Colonic mucosa (tissue), 4 donors: ENCODE measurements at places on chromosomes 16 and 17. TPM values are rescaled to one million over a fixed set of nuclear protein-coding genes. Genes with fewer than 3 reads are reported as not detected.

GRCh38 chr17:67959510-67959909 is 36.8 kb downstream of the C17orf58 start:
- H3K27me3 ChIP-seq, result no peaks in the 10 kb centered on the region
- H3K4me1 ChIP-seq, result no peaks in the 10 kb centered on the region
- H3K27ac ChIP-seq, result peak overlapping the region; percentile 26
- DNase-seq, result peak; percentile 56

DNA sequence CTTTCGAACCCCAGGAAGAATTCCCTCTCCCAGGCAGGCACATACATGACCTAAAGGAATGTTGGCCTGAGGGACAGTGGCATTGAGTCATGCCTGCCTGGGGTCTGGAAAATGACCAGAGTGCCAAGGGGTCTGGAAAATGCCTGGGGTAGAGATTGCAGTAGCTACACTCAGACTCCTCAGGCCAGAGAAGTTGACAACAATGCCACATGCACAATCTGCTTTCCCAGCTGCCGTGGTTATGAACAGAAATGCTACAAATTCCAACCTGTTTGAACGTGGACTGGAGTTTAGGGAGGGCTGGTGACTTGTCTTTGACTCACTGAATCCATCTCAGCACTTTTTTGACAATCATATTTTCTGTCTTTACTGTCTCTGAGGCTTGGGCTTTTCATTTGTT is 250.0 kb downstream of the ABCC12 start:
- no peaks in the 10 kb centered on the region for H3K4me1 ChIP-seq
- no peaks in the 10 kb centered on the region for H3K27me3 ChIP-seq
- no peak overlapping the region for H3K27ac ChIP-seq
- H3K4me3 ChIP-seq, result no peak overlapping the region
- H3K36me3 ChIP-seq, result no peaks in the 10 kb centered on the region

DNA sequence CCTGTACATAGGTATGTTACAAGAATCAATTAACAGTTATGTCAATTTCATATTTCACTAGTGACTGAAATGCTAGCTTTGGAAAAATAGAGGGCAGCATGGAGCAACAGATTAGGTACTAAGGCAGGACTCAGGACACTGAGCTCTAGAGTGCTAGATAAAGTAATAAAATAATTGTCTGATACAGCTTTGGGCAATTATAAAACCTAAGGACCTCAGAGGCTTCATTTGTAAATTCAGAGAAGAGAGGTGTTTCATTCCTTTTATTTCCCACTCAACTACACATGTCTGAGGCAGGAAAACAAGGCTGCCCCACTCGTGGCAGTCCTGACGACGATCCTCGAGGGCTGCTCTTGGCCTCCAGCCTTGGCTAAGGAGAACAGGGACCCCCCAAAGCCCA is 81.5 kb downstream of the CA4 start:
- H3K4me3 ChIP-seq, result no peak overlapping the region
- H3K27me3 ChIP-seq, result no peaks in the 10 kb centered on the region
- H3K27ac ChIP-seq, result no peak overlapping the region
- no peak for DNase-seq

DNA sequence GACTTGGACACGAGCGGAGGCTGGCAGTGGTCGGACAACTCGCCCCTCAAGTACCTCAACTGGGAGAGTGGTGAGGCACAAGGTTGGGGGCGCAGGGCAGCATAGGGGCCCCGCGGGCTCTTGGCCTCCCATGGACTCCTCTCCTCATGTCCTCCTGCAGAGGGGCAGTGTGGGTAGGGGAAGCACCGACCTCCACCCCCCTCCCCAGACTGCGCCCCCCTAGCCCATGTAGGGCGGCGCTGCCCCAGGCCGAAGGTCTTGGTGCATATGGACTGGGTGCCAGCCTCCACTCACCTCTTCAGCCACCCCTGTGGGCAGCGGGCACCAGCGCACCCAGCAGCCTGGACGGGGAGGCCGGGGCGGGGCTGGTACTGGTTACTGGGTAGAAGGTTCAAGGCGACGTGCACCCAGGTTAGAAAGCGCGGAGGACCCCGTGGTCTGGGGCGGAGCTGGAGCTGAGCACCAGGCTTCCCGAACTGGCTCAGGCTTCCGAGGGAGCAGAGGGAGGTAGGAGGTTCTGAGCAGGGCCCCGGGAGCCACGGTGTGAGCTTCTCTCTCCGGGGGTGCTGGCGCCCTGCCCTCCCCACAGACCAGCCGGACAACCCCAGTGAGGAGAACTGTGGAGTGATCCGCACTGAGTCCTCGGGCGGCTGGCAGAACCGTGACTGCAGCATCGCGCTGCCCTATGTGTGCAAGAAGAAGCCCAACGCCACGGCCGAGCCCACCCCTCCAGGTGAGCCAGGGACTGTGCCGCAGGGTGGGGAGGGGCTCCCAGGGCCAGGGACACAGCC is 39.5 kb downstream of the MRC2 start:
- peaks cover 1% of the 10 kb centered on the region for H3K4me1 ChIP-seq
- no peak overlapping the region for H3K4me3 ChIP-seq
- no peak for DNase-seq
- H3K36me3 ChIP-seq, result no peaks in the 10 kb centered on the region
- no peaks in the 10 kb centered on the region for H3K27me3 ChIP-seq
- H3K27ac ChIP-seq, result no peak overlapping the region

DNA sequence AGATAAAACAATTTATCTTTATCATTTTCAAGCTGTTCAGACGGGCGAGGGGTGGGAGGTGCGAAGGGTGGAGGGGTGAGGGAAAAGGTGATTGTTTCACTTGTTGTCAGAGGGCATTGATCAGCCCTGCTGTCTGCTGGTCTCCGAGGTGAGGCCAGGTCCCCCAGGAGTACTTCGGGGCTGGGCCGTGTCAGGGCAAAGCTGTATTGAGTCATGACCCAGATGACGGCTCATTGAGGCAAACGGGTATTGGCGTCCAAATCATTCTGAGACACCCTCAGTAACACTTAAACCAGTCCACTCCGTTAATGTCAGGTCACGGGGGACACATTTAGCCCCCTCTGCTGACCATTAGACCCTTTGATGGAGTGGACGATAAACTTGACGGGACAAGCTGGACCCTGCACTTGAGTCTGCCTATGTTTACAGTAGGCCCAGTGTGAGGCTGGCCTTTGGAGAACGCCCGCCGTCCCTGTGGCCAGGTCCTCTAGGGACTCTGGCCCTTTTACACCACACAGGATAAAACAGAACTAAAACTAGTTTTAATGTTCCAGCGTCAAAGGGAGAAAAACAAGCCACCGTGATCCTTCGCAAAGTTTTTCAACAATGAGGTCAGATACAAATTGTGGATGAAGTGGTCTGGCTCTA is 502.2 kb upstream of the ZFHX3 start:
- no peaks in the 10 kb centered on the region for H3K4me1 ChIP-seq
- no peaks in the 10 kb centered on the region for H3K36me3 ChIP-seq
- H3K27me3 ChIP-seq, result no peaks in the 10 kb centered on the region
- H3K27ac ChIP-seq, result no peak overlapping the region

GRCh38 chr17:72004011-72004427 is 116.8 kb upstream of the SOX9 start:
- DNase-seq, result no peak
- H3K4me3 ChIP-seq, result no peak overlapping the region
- no peak overlapping the region for H3K27ac ChIP-seq
- no peaks in the 10 kb centered on the region for H3K27me3 ChIP-seq
- H3K36me3 ChIP-seq, result no peaks in the 10 kb centered on the region

- H3K36me3 ChIP-seq, result no peaks in the 10 kb centered on the region
- no peak overlapping the region for H3K27ac ChIP-seq
- DNase-seq, result no peak
- no peaks in the 10 kb centered on the region for H3K27me3 ChIP-seq
- H3K4me3 ChIP-seq, result no peak overlapping the region
Measured at GRCh38 chr16:48958681-48959080, 323.0 kb downstream of the CBLN1 start.

- no peaks in the 10 kb centered on the region for H3K4me1 ChIP-seq
- DNase-seq, result no peak
Measured at GRCh38 chr16:57591870-57592485, 36.5 kb upstream of the ADGRG1 start.

GRCh38 chr16:12958366-12958765 is 57.0 kb downstream of the SHISA9 start:
- no peaks in the 10 kb centered on the region for H3K27me3 ChIP-seq
- H3K4me3 ChIP-seq, result no peak overlapping the region
- H3K36me3 ChIP-seq, result no peaks in the 10 kb centered on the region

GRCh38 chr16:1069154-1069553 is 3.4 kb upstream of the SSTR5 start:
- H3K4me1 ChIP-seq, result no peaks in the 10 kb centered on the region
- H3K27ac ChIP-seq, result no peak overlapping the region
- peaks cover 46% of the 10 kb centered on the region for H3K27me3 ChIP-seq
- no peak overlapping the region for H3K4me3 ChIP-seq
- no peaks in the 10 kb centered on the region for H3K36me3 ChIP-seq

DNA sequence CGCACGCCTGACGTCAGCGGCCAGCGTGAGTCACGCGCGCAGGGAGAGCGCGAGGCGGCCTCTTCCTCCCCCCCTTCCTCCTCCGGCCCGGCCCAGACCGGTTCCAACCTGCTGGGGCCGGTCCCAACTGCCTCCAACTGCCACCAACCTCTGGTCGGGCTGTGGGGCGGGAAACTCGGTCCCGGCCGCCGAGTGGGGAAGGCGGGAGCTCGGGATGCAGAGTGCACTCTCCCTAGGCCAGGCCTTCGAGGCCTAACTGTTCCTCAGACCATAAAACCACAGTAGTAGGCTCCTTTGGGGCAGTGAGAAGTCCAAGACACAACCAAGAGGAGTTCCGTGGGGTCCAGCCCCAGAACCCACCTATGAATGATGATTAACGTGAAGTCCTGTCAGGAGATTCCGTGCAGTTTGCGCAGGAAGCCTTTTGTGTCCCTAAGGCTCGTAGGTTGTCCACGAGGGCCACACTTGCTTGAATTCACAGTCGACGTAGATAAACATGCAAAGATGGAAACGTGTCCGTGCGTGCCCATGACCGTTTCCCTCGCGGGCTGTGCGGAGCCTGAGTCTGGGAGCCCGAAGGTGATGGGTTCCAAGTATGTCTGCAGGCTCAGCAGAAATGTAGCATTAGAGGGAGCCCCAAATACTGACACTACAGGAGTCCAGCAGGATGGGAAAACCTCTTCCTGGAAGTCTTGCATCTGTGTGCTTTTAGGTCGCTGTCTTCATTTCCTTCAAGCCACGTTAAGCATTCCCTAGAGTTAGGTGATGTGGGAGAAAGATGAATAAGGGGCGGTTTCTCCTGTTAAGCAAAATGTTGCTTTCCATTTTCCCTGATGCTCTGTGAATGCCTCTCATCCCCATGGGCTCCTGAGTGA is 647 bp downstream of the UNK start:
- H3K4me3 ChIP-seq, result peak overlapping the region; percentile 50
- H3K27me3 ChIP-seq, result no peaks in the 10 kb centered on the region
- peak; percentile 91 for DNase-seq
- peak overlapping the region; percentile 97 for H3K27ac ChIP-seq

DNA sequence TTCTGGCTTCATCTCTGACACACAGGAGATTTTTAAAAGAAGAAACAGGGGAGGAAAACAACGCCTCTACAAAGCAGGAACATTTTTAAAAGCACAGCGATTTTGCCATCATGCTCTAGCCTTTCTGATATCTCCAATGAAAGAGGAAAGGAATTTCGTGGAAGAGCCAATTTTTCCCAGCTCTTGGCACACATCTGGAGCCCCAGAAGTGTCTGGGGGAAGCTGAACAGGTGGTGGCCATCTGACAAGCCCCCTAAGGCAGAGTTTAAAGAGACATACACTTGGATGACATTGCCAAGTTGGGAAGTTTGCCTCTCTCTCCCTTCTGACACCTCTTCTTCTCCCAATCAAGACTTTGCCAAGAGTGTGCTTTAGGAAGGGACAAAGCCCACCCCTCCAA is 82.1 kb downstream of the CCT6B start:
- H3K36me3 ChIP-seq, result no peaks in the 10 kb centered on the region
- no peak overlapping the region for H3K27ac ChIP-seq
- no peak overlapping the region for H3K4me3 ChIP-seq
- H3K4me1 ChIP-seq, result no peaks in the 10 kb centered on the region

GRCh38 chr16:16100631-16101030 is 122.7 kb downstream of the ABCC6 start:
- H3K36me3 ChIP-seq, result no peaks in the 10 kb centered on the region
- no peaks in the 10 kb centered on the region for H3K4me1 ChIP-seq
- H3K4me3 ChIP-seq, result no peak overlapping the region
- no peak for DNase-seq
- H3K27me3 ChIP-seq, result no peaks in the 10 kb centered on the region

- no peaks in the 10 kb centered on the region for H3K27me3 ChIP-seq
- DNase-seq, result no peak
- no peak overlapping the region for H3K4me3 ChIP-seq
- no peaks in the 10 kb centered on the region for H3K4me1 ChIP-seq
- H3K36me3 ChIP-seq, result peaks cover 15% of the 10 kb centered on the region
Measured at GRCh38 chr16:58187092-58187491, 10.8 kb downstream of the CSNK2A2 start.

- no peaks in the 10 kb centered on the region for H3K4me1 ChIP-seq
- no peaks in the 10 kb centered on the region for H3K36me3 ChIP-seq
- no peaks in the 10 kb centered on the region for H3K27me3 ChIP-seq
Measured at GRCh38 chr16:9868606-9869149, 313.6 kb downstream of the GRIN2A start.

- H3K4me1 ChIP-seq, result peaks cover 7% of the 10 kb centered on the region
- H3K27ac ChIP-seq, result peak overlapping the region; percentile 7
- H3K4me3 ChIP-seq, result no peak overlapping the region
- no peak for DNase-seq
- H3K36me3 ChIP-seq, result no peaks in the 10 kb centered on the region
Measured at GRCh38 chr16:70740914-70741782, 55.3 kb upstream of the MTSS2 start.

GRCh38 chr16:9094011-9094846 is 2.8 kb downstream of the HAPSTR1 start:
- peaks cover 34% of the 10 kb centered on the region for H3K4me1 ChIP-seq
- H3K27me3 ChIP-seq, result no peaks in the 10 kb centered on the region
- no peaks in the 10 kb centered on the region for H3K36me3 ChIP-seq
- no peak for DNase-seq
- H3K27ac ChIP-seq, result no peak overlapping the region

The STAT5A gene
- total RNA-seq, result 22.0 TPM

The GRAPL gene
- 1.1 TPM for total RNA-seq

The AATF gene
- total RNA-seq, result 54.8 TPM

The ALOXE3 gene
- not detected for total RNA-seq
